Large intestine (tissue), 12 donors: ENCODE measurements at places on chromosomes 2 and 18. TPM values are rescaled to one million over a fixed set of nuclear protein-coding genes. Genes with fewer than 3 reads are reported as not detected.
A peak's percentile ranks its signal among the peaks of the same experiment; 100 is the strongest.

The AGAP1 gene
- polyA plus RNA-seq = 18.0 TPM

- DNase-seq = no peak
Observed at GRCh38 chr2:113060396-113060795, 1.4 kb downstream of the IL36RN start.

The SIX3 gene
- not detected for polyA plus RNA-seq

DNA sequence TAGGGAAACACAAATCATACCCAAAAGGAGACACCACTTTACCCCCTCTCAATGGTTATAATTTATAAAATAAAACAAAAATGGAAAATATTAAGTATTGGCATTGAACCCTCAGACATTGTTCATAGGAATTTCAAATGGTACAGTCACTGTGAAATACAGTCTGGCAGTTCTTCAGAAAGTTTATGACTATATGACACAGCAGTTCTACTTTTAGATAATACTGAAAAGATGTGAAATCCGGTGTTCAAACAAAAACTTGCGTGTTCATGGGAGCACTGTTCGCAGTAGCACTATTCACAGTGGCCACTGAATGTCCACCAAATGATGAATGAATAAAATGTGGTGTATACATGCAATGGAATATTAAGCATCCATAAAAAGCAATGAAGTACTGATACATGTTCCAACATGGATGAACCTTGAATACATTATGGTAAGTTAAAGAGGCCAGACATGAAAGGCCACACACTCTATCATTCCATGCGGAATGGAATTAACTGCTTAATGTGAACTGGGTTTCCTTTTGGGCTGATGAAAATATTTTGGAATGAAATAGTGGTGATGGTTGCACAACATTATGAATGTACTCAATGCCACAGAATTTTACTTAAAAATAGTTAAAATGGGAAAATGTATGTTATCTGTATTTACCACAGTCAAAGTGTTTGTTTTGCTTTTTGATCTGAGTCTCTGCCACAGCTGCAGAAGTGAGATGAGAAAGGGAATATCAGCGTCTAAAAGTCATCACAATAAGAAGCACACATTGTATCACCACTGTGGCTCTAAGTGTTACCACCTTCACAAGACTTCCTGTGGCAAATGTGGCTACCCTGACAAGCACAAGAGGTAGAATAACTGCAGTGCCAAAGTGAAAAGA is 864.6 kb downstream of the SUCLG1 start:
- no peak for DNase-seq

- no peak for DNase-seq
Observed at GRCh38 chr2:212078103-212078502, 460.5 kb downstream of the ERBB4 start.

The ZSWIM2 gene
- polyA plus RNA-seq = not detected

The CFC1 gene
- polyA plus RNA-seq = 3.7 TPM

The AGXT gene
- 0.66 TPM for polyA plus RNA-seq

- DNase-seq = no peak
Observed at GRCh38 chr2:116668691-116669090, 1145.8 kb upstream of the DDX18 start.

- DNase-seq = no peak
Observed at GRCh38 chr2:155060896-155061295, 362.4 kb downstream of the KCNJ3 start.

The GNLY gene
- 13.1 TPM for polyA plus RNA-seq

The GALNT13 gene
- polyA plus RNA-seq = 1.6 TPM

GRCh38 chr2:105580870-105581554 is 163.7 kb upstream of the NCK2 start:
- no peak for DNase-seq

The C2orf80 gene
- 0.84 TPM for polyA plus RNA-seq

The NAT8 gene
- polyA plus RNA-seq = 0.46 TPM

DNA sequence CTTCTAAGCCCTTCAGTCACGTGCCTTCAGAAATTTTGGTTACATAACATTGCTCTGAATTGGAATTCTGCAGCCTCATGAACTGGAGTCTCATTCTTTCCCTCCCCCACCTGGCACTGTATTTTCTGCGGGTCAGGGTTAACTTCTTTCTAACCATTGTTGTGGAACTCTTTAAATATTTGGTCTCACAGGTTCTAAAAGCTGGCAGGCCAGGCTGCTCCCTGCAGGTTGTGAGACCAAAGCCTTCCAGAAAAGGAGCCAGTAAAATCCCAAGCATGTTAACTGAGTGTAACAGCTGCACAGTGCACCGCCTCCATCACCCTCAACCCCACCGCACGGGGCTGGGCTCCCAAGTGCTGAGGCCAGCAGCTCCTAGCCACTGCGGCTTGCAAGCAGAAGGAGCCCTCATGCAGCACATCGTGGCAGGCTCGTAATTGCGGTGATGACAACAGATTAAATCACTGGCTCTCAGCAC is 174.1 kb upstream of the ALPP start:
- DNase-seq = no peak

The DTNB gene
- polyA plus RNA-seq = 6.8 TPM

DNA sequence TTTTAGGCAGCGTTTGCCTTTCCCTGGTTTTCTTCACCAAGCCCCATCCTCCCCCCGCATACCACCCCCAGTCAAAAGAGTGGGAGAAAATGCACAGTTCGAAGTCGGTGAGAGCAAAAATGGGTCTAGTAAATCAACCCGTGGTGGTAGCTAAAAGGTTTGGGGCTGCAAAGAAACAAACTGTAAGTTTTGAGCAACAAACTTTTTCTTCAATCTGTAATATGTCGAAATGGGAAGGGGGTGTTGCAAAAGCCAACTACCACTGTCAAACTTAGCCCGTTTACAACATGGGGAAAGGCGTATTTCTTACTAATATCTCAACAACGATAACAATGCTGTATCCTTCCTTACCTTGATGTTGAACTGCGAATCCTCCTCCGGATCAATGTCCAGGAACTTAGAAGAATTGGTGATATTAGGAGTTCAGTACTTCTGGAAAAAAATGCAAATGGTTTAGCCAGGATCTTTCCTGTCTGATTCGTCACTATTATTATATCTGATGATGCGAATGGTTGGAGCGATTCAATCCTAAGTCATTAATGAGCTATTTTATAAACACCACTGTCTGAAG is 2.4 kb upstream of the SATB2 start:
- no peak for DNase-seq

The MTERF4 gene
- polyA plus RNA-seq = 53.3 TPM

- DNase-seq = no peak
Observed at GRCh38 chr2:236693531-236693930, 123.9 kb downstream of the ACKR3 start.

GRCh38 chr2:45013229-45014015 is 4.2 kb upstream of the SIX2 start:
- DNase-seq = no peak

DNA sequence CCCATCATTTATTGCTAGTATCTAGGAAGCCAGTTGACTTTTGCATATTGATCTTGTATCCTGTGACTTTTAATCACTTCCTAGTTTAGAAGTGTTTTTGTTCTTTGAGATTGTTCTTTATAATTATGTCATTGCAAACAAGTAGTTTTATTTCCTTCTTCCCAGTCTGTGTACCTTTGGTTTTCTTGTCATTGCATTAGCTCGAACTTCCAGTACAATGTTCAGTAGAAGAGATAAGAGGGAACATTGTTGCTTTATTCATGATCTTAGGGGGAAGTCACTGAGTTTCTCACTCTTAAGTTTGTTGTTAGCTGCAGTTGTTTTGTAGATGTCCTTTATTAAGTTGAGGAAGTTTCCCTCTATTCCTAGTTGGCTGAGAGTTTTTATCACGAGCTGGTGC is 61.0 kb downstream of the TRAPPC12 start:
- DNase-seq = peak; percentile 18

DNA sequence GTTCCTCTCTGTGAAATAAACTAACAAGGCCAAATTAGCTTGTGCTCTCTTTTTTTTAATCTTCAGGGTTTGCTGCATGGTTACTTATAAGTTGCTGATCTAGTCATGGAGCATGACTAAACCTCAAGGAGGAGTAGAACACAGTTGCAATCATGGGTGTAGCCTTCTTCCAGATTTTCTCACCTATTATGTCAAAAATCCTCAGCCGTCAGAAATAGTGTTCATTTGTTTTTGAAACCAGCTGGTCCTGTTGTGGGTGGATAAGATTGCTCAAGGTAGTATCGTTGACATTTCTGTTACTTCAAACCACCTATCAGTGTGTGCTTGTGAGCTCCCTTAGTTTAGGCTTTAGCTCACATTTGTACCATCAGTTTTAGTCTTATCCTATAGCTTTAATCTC is 11.2 kb downstream of the RELCH start:
- no peak for DNase-seq

GRCh38 chr18:39491408-39491807 is 1925.8 kb upstream of the CELF4 start:
- no peak for DNase-seq

GRCh38 chr2:224094413-224094812 is 55.3 kb upstream of the SERPINE2 start:
- no peak for DNase-seq

DNA sequence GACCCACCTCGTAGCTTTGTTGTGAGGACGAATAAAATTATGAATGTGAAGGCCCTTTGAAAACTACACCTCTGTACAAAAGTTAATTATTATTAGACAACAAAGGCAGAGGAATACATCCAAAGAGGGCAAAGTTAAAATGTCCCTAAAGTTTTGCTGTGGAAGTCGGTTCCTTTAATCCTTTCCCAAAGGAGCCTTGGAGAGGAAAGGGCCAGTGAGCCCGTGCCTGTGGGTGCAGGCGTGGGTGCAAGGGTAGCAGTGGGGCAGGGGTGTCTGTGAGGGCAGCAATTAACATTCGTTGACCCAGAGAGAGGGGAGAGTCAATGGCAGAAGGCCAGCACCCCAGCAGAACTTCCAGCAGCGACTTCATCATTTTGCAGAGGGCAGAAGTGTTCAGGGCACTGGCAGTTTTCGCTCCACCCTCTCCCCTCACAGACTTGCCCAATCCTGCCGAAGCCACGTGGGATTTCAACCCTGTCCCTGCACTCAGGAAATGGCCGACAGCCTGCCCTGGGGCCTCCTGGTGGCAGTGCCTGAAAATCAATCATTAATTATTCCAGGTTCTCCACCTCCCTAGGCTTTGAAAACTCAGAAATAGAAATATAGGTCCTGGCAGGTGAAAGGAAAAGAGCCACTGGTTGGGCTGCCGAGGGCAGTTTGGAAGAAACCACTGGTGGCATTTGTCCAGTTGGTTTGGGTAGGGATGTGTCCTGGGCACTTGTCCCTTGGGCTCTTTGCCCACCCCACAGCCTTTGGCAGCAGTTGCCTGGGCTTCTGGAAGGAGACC is 4.2 kb upstream of the PAX8 start:
- peak; percentile 96 for DNase-seq

DNA sequence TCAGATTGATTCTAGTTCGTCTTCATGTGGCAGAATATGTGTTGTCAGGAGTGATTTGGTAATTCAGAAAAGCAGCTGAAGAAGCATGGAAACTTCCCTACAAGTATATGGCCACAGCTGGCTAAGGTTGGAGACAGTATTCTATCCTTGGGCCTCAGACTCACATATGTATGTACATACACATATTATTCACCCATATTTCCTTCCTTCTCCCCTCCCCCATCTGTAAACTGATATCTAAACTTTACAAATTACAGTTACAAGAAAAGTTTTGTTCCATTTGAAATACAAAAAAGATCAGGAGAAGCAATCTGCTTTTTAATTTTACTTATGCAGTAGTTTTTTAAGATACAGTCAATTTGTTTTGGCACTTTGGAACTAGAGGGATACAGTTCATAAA is 3.1 kb downstream of the SP3 start:
- peak; percentile 54 for DNase-seq

GRCh38 chr18:39913672-39914366 is 2041.2 kb upstream of the PIK3C3 start:
- DNase-seq = no peak

DNA sequence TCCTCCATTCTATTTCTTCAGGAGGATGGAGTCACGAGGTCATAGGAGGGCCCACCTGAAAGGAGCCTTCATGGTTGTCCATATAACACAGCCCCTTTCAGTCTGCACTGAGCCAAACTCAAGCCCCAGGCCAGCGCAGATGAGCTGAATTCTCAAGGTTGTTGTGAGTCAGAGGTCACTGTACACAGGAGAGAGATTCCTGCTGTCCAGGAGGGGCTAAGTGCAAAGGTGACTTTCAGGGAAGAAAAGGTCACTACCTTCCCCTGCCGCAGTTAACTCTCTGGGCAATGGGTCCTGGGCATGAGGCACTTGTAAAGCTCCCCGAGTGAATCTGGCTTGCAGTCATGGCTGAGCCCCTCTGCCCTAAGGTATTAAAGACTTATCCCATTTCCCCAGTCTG is 150.7 kb downstream of the CTIF start:
- DNase-seq = no peak

The SPATA3 gene
- not detected for polyA plus RNA-seq

The GALNT14 gene
- polyA plus RNA-seq = 3.1 TPM

DNA sequence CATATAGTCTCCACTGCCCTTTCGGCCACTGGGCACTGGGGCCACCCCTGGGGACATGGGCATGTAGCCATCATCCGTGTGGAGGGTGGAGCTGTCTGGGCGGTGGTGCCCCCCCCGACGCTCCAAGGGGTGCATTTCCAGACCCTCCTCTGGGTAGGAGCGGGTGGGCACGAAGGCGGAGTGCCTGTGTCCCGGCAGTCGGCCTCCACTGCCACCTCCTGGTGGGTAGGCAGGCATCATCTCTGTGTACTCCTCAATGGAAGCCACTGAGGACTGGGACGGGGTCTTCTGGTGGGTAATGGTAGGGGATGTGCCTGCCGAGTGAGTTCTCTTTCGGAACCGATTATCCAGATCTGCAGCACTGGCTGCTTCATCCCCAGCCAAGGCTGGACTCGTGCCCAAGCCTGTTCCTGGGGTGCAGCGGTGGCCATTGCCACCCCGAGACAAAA is 2.8 kb downstream of the IRS1 start:
- DNase-seq = no peak

The COBLL1 gene
- polyA plus RNA-seq = 38.3 TPM

- DNase-seq = no peak
Observed at GRCh38 chr2:54065411-54065810, 50.0 kb upstream of the ACYP2 start.

The ADCYAP1 gene
- polyA plus RNA-seq = 4.4 TPM

DNA sequence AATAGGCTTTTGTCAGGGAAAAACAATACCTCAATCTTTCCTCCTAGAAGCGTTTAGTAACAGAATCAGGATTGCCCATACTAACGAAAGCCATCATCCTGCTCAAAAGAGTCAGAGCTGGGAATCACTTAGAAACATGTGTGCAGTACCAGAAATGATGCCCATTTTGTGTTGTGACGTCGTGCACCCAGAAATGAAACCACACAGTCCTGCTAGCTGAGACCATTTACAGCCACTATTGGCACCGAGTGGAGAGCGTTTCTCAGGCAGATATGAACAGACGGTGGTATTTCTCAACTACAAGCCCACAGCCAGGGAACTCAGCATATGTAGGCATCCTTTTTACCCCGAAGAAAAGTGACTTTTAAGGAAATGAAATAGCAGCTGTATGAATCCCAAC is 284.3 kb upstream of the LRATD1 start:
- DNase-seq = no peak

- no peak for DNase-seq
Observed at GRCh38 chr2:21461754-21462240, 338.0 kb downstream of the TDRD15 start.

GRCh38 chr18:61995618-61996017 is 102.8 kb upstream of the RNF152 start:
- DNase-seq = no peak

- DNase-seq = no peak
Observed at GRCh38 chr2:217204358-217204757, 344.5 kb upstream of the TNP1 start.

The IL1RL1 gene
- 0.46 TPM for polyA plus RNA-seq

GRCh38 chr2:72862239-72862988 is 24.8 kb upstream of the SPR start:
- peak; percentile 85 for DNase-seq

The SKA1 gene
- polyA plus RNA-seq = 4.3 TPM

The GPR75 gene
- 3.3 TPM for polyA plus RNA-seq

GRCh38 chr2:164739966-164740365 is 101.7 kb downstream of the COBLL1 start:
- DNase-seq = no peak
